Activated naive CD4-positive, alpha-beta T cell (primary cell): ENCODE measurements at places on chromosomes 6 and 20.

DNA sequence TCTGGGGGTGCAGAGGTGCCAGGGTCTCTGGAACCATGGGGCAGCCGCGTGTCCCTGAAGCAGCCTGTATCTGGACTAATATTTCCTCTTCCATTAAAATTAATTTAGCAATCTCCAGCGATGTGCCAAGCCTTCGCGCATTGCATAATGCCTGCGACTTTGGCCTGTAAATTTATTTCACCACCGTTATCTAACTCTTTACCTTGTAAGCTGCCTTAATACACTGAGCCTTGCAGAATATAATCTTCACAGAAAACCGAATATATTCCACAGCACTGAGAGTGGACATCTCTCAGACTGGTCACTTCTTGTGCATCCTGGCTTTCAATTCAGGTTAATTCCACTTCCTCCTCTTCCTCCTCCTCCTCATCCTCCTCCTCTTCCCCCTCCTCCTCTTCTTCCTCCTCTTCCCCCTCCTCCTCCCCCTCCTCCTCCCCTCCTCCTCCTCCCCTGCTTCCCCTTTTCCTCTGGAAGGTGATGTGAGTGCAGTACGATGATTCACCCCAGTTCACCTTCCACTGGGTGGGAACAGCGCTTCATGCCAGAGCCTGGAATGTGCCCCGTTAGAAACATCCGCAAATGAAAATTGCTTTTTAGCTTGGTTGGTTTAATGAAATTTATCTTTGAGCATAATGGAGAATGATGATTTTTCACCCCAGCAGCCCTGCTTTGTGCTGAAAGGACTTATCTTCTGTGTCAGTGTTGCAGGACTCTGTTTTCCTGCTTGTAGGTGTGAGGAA is 101.4 kb downstream of the CDH4 start:
- no peak for DNase-seq

GRCh38 chr6:83126807-83127206 is 59.3 kb downstream of the DOP1A start:
- DNase-seq = no peak

GRCh38 chr6:147604373-147604772 is 95.9 kb downstream of the SAMD5 start:
- no peak for DNase-seq

GRCh38 chr6:46772762-46773161 is 20.4 kb upstream of the MEP1A start:
- DNase-seq = no peak

GRCh38 chr6:38644951-38645350 is 5.2 kb upstream of the BTBD9 start:
- DNase-seq = no peak

GRCh38 chr6:114080891-114081510 is 110.1 kb upstream of the HDAC2 start:
- no peak for DNase-seq

DNA sequence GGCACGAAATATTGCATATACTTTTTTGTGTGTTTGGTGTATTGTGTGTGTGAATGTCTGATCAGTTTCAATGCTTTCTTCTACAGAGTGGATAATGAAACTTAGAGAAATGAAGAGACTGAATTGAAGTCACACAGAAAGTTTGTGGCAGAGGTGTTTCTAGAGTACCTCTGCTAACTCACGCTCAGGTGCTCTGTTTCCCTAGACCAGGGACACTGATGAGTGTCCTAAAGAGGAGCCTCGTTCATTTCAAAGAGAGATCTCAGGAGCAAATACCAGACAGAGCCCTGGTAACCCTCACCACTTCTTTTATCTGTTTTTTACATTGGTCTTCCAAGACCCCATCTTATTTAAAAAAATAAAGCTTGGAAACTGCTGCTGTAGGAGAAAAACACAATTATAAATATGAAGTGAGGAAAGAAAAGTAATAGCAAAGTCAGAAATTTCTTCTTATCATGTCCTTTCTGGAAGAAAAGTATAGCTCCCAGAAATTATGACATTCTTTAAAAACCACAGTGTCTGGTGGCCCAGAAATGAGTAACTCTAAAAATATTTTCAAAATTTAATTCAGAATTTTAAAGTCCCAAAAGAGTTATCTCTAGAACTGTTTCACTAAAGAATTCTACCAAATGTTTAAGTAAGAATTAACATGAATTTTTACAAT is 720.6 kb downstream of the RFPL4B start:
- no peak for DNase-seq

- DNase-seq = no peak
Observed at GRCh38 chr20:37337208-37337991, 8.5 kb upstream of the SRC start.

DNA sequence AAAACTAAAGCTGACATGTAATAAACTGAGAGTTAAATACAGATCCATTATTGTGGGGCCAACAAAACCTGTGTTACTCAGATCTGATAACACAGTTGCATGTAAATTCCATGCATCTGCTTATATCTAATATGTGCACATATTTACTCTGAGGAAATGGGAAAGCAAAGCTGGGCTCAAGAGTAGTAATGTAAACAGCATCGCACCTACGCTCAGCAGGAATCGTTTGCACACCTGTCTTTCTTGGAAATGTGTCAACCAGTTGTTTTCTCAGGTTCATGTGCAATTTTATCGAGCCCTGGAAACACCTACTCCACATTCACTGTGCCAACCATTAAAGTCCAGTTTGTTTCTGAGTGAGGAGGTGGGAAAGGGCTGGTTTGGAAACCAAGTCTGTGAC is 80.3 kb upstream of the CNKSR3 start:
- DNase-seq = no peak

- no peak for DNase-seq
Observed at GRCh38 chr6:43899830-43900229, 129.8 kb downstream of the VEGFA start.

DNA sequence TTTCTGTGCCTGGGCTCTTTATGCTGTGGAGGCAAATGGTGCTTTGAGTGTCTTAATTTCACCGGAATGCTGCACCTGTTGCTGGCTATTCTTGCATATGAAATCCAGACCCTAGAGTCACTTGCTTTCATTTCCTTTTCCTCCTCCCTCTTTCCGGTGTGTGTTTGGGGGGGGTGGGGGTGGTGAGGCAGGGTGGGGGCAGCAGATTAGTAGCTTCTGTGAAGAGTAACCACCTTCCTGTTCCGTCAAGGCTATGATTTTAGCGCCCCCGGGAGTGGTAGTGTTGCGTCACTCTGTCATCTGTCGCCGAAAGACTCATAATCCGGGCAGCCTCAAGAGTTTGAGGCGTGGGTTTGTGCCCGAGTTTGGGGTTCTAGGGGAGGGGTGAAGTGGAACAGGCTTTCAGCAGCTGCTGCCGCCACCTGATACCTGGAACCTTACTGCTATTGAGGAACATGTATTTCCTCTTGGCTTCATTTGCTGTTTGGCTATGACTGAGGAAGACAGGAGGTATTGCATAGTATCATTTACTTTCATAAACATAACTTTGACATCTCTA is 49.1 kb downstream of the UTRN start:
- peak; percentile 44 for DNase-seq

DNA sequence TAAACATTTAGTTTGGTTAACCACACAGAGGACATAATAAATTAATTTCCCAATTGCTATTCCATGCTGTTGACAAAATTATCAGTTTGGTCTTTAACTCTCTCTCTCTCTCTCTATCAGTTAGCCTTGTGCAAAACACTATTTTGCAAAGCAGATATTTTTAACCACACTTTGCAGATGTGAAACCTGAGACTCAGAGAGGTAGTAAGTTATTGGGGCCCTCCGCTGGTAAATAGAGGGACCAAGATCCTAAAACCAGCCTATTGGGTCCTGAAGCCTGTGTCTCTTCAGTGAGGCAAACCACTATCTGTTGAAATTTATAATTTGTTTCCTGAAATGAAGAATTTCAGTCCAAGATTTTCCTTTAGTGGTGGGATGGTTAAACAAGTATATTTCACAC is 231.0 kb downstream of the SOD2 start:
- DNase-seq = no peak

- DNase-seq = peak; percentile 40
Observed at GRCh38 chr20:50724851-50725723, 6.3 kb upstream of the PARD6B start.

DNA sequence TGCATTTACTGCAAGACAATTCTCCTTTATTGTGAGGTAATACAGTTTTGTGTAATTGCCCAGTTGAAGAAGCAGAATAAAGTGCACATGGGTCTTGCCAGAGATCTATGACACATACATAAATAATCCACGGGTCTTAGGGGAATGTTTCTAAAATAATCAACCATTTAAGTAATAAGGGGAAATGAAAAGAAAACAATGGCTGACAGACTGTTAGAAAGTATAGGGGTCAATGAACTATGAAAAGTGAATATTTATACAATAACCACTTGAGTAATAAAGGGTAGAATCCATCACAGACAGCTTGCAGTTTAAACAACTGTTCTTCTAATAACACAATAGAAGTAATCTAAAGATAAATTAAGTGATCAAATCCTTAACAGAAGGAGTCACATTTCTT is 477.2 kb downstream of the EYS start:
- DNase-seq = no peak

GRCh38 chr6:57226221-57226620 is 4.1 kb upstream of the RAB23 start:
- no peak for DNase-seq

- no peak for DNase-seq
Observed at GRCh38 chr6:169803271-169803811, 51.9 kb downstream of the ERMARD start.

GRCh38 chr6:97656706-97657350 is 373.8 kb upstream of the MMS22L start:
- no peak for DNase-seq

DNA sequence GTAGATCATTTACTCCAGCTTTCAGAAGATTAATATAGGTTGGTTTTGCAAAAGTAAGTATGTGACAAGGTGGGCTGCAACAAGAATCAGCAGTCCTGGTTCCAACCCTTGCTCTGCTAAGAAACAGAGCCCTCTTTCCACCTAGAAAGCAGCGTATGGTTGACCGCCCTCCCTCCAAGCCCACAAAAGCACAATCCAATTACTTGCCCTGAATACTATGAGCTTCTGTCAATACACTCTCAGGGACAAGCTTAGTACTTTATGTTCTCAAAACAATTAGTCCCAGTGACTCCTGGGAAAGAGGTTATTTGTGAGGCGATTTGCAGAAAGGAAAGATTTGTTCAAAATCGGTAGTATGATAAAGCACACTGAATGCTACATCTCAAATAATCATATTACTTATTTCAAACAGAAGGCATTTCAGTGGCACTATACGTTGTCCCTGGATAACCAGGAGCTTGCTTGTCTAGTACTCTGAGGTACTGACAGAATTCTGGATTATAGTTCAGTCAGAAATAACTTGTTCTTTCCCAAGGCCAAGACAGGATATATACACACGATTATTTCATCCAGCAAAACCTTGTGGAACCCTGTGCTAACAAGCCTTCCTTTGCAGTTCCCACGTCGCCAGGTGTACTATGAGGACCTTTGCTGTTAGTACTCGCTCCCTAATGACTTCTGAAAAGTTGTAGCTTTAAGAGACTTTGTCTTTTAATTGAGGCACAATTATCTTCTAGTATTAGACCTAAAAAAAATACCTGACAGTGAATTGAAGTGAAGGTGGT is 96.9 kb upstream of the ADTRP start:
- DNase-seq = no peak

DNA sequence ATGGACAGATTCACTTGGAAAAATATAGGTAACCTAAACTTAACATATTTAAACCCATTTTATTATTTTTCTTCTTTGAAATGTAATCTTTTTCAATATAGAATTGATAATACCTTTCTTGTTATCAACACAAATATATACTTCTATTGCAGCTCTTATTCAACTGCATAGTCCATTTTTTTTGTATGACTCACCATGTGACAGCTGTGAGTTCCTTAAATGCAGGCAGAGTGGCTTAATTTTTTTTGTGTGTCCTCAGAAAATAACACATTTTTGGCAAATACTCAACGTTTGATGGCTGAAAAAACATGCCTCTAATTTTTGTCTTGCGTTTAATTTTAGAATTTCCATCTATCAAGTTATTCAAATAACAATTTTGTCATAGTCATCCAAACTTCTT is 454.8 kb downstream of the PHF3 start:
- no peak for DNase-seq

DNA sequence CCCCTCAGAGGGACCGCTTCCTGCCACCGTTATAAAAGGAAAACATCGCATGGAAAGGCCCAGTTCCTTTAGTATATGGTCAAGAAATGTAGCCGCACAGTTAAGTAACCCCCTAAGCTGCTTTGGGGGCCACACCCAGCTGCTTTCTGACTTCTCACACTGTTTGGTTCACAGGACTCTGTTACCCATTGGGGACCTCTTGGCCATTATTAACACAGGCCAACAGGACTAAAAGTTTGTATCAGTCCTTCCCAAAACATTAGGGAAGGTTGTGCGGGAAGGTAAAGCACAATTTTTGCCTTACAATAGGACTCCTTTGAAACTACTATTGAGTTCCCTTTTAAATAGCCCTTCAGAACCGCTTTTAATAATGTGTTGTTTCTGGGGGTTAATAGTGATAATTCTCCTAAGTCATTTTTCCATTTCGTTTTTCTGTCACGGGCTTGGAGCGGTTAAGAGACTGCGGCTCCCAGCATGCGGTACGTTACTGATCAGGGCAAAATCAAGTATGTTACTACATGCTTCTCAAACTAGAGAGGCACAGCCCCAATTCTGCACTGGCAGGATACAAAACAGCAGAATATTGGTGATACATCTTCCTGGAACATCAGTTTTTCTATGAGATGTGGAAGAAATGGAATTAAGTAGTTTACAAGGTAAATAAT is 668 bp upstream of the RPP40 start:
- no peak for DNase-seq

DNA sequence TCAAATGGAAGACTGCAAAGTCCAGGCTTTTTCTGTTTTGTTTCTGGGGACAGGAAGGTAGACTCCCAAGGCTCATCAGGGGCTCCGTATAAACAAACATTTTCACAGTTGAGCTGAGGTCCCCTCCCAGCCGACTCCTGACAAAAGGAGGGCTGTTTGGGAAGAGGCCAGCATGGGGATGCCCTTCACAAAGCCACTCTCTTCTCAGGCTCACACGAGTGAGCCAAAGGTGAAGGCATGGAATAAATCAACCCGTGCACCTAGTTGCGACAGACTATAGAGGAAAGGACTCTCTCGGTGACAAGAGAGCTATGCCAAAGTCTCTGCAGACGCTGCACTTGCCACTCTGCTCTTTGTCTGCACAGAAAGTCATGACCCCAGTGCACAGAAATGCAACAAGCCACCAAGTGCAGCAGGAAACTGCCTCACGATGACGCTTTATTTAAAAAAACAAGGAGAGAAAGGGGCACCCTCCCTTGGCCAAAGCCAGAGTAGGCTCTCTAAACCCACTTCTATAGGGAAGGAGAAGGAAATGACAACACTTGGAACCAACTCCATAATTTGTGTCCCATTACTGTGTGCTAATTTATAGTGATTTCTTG is 21.0 kb downstream of the JAG1 start:
- DNase-seq = no peak

GRCh38 chr20:58538752-58539151 is 23.6 kb upstream of the APCDD1L start:
- no peak for DNase-seq

GRCh38 chr6:32867022-32867477 is 13.1 kb downstream of the PSMB9 start:
- no peak for DNase-seq

DNA sequence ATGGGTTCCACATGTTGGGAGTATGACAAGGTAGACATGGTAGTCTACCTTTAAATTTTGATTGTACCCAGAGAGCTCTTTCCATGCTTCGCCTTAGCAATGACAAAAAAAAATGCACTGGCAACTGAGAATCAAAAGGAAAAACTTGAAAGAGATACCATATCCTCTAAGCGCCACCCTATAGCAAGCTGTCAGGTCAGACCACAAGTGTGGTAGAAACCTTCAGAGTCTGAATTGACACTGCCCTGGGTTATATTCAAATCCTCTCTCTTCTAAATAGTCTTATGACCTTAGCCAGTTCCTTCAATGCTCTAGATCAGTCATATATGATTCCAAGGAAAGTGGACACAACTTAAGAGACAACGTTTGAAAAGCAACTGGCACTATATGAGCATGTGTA is 45.6 kb upstream of the SMLR1 start:
- DNase-seq = no peak
